Daoy (cell line): ENCODE measurements at places on chromosomes 2 and 18.

DNA sequence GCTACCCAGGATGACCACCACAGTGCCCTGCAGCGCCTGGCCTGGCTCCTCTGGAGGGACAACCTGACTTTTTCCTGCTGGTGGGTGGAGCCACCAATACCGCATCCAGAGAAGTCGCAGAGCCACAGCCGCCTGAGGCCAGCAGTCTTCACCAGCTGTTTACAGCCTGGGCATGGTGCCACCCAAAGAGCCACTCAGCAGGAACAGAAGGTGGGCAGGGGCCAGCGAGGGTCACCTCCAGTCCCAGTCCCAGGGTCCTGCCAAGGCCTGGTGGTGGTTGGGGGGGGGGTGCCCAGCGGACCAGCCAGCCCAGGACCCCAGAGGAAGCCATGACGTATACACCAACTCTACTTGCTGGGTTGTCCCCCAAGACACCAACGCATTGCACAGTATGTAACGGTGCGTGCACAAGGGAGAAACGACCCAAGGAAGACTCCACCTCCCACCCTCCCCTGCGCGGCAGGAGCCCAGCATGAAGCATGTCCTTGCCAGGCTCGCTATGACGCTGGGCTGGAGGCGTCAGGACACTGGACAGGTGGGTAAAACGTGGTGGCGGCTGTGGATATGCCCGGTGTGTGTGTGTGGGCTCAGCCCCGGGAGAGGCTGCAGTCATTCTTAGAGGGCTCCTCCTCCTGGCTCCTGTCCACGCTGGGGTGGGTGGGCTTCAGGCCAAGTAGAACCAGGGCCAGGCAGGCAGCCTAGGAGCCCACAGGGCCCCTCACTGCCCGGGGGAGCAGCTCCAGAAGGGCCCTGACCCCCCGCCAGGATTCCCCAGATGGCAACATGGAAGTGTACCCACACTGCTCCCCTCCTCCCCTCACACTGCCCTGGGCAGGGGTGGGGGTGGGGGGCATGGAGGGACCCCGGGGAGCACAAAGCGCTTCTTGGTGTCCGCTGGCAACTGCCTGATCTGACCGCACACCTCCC, 49.3 kb downstream of the HS6ST1 start:
- DNase-seq = no peak

DNA sequence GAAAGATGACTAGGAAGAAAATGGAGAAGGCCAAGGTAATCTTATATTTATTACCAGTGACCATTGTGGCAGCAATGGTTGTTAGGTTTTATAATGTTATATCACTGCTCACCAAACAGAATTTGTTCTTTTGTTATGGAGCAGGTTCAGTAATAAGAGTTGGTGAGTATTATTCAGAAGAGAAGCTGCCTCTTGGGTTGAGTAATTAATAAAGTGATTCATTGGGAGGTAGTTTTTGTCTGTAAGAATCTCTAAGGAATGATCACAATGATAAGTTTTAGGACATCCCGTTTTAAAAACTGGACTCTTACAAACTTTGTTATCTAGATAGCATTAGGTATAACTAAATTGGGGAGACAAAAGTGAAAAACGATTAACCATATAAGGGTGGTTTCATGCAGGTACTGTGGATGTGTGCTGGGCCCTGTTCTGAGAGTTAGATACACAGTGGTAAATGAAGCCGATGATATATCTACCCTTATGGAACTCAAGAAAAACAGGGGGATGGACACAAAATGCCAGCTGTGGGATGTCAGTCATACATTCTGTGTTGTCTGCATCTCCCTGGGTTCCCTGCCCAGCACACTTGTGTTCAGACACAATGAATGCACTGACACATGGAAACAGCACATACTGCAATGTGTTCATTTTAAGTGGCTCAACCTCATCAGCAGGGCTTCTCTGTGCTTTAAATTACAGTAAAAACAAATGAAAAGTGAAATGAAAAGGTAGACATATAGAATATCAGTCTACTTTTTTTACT, 7.5 kb downstream of the MAP4K4 start:
- no peak for DNase-seq

DNA sequence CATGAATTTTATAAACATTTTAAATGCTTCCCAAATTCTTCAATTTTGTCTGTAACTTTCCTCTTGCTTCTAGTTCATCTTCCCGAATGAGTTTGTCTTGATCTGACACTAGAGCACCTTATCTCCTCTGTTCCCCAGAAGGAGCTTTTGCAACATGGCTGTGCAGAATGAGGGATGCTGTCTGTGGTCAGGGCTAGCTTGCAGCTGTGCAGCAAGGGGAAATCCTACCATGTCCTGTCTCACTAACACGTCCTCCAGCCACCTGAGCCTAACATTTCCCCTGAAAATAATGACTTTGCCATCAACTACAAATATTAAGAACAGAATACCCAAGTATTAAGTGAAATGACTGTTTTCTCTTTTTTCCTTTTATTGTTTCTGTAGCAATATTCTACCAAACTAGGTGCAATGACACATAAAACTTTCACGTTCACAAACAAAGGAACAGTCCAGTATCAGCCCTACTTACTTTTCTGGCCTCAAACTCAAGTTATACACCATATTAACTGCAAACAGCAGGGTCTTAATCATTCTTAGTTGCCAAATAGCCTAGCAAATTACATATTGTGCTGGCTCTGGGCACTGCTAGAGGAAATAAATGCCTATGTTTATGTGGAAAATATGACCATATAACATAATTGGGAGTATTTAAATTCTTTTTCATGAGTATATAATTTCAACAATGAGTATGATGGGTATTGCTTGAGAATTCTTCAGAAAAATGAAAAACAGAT, 423.3 kb downstream of the CMPK2 start:
- no peak for DNase-seq

DNA sequence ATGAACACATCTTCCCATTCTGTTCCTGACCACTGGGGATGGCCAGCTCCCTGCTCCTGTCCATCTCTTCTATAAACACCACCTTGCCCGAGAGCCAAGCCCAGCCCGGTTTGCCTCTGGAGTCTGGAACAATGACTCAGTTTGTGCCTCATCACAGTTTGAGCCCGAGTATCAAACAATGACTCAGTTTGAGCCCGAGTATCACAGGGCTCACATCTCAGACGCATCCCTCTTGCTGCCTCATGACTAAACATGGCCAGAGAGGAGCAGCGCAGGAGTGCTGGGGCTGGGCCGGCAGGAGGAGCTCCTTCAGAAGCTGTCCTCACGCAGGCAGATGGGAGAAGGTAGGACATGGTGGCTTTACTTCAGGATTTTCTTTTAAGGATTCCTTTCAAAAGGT, 68.7 kb downstream of the PXDN start:
- peak; percentile 97 for DNase-seq

DNA sequence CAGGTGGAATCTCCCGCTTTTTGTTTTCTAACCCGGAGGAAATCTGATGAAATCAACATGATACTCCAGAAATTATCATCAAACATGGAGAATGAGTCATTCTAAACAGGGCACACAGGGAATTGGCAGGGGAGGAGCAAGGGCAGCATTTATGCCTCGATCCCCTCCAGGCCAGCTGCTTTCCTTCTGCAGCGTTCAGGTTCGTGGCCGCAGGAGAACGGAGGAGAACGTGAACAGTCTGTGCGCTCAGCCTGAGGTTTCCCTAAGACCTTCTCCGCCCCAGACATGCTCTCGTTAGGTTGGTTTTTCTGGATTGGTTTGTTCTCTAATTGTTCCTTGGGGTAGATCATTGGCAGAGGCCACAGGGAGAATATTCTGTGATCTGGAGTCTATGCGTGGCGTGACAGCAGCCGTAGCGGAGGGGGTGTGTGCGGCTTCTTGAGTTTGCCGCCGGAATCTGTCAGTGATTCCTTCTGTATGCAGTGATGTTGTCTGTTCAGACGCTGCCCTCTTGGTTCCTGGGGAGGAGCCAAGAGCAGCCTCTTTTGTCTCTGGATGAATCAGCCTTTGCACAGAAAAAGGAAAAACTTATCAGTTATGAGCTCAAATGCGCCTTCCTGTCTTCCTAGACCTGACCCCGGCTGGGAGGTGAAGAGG, 75.9 kb downstream of the SH3BP4 start:
- peak; percentile 64 for DNase-seq

DNA sequence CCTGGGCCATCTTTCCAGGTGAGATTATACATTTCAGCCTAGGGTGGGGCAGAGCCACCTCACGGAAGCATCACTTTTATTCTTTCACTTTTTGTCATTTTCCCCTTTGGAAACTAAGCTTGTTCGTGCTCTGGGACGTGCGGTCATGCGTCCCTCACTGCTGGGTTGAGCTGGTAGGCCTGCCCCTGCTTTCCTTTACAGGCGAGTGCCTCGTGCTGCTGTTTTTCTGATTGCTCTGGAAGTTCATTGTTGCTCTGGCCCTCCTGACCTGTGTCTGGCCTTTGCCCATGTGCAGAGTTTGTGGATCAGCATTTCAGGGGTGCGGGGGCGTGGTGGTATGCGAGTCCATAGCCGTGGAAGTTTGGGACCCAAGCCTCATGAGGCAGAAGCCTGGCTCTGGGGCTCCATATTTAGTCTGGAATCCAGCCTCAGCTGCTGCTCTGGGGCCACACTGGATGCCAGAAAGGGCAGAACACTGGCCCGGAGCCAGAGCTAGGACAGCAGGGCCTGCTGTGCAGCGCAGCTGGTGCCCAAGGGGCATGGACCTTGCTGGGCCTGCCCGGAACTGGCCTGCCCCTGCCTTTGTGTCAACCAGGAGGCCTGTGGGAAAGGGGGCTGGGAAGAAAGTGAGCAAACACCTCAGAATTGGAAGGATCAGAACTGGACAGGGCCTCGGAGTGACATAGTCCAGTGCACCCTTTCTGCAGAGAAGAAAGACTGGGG, 51.1 kb downstream of the CTIF start:
- peak; percentile 9 for DNase-seq

- DNase-seq = no peak
Observed at GRCh38 chr18:75916624-75916982, 489.1 kb upstream of the SMIM21 start.

DNA sequence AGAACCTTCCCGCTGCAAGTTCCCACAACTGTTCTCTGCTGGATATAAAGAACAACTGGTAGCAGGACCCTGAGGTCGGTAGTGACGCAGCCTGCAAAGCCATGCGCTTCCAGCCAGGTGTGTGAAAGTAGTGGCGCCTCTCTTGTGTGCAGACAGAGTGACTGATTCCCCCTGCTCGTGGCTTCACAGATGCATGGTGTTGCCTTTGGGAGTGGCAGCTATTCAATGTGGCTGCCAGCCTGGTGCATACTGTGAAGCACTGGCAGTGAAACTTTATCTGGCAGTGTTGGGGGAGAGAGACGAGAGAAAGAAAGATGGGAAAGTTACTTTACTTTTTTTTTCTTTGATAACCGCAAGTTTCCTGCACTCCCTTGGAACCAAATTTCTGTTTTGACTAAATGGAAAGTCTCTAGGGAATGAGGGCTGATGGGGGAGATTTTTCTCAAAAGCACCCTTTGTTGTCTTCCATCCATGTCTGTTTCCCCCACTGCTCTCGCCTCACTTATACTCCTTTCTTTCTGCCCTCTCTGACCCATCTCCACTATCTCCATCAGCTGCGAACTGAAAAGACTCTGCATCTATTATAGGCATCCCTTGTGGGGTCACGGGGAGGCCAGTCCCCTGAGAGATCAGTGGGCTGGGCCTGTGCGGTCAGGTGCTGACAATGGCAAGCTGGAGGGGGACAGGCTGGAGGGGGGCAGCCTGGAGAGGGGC, 90.0 kb upstream of the TNP1 start:
- peak; percentile 9 for DNase-seq

- DNase-seq = peak; percentile 87
Observed at GRCh38 chr2:186544255-186544675, 45.6 kb upstream of the ITGAV start.

DNA sequence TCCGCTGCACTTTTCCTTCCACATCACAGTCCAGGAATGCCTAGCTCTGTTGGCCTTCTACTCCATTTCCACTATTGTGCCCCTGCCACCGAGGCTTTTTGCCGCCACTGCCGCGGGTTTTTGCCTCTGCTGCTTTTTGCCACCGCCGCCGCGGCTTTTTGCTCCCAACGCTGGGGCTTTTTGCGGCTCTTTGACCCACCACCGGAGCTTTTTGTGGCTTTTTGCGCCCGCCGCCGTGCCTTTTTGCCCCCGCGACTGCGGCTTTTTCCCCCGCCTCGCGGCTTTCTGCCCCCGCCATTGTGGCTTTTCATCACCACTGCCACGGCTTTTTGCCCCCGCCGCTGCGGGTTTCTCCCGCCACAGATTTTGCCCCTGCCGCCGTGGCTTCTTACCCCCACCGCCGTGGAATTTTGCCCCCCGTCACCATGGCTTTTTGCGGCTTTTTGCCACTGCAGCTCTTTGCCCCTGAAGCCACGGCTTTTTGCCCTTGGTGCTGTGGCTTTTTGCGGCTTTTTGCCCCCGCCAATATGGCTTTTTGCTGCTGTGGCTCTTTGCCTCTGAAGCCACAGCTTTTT, 2798.7 kb upstream of the TEKT4 start:
- no peak for DNase-seq

GRCh38 chr18:55105873-55106272, 146.6 kb upstream of the CCDC68 start:
- DNase-seq = no peak

DNA sequence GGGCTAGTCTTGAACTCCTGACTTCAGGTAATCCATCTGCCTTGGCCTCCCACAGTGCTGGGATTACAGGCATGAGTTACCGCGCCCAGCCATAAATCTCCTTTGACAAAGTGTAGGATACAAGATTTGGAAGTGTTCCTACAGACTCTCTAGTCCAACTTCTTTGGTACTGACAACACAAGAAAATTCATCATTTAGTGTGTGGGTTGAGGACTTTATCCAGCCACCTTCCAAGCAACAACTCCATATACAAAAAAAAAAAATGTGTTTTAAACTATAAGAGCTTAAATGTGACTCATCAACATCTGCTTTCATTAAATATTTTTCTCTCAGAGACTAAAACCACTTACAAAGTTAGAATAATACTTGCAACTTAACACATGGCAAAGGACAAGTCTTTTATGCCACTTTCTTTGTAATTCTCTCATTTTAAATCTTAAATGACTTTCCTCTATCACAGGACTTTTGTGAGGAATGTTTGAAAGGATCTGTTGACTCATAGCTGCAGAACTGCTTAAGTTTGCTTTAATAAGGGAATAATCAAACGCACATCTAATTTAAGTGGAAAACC, 46.2 kb upstream of the ITGAV start:
- peak; percentile 59 for DNase-seq

GRCh38 chr2:157620956-157621355, 7.7 kb downstream of the ACVR1C start:
- DNase-seq = no peak

GRCh38 chr2:73028841-73029240, 42.7 kb downstream of the SFXN5 start:
- DNase-seq = peak; percentile 55

DNA sequence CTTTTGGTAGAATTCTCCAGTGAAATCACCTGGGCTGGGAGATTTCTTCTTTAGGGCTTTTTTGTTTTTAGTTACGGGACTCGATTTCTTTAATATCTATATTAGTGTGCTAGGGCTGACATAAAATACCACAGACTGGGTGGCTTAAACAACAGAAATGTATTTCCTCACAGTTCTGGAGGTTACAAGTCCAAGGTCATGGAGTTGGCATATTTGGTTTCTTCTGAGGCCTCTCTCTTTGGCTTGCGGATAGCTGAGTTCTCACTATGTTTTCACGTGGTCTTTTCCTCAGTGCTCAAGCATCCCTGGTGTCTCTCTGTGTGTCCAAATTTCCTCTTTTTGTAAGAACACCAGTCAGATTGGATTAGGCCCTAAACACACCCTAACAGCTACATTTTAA, 208.5 kb upstream of the DTNA start:
- DNase-seq = no peak
